Cardiac septum (tissue), 1 donor: ENCODE measurements at places on chromosomes 11 and 22. TPM values are rescaled to one million over a fixed set of nuclear protein-coding genes. Genes with fewer than 3 reads are reported as not detected.
A peak's percentile ranks its signal among the peaks of the same experiment; 100 is the strongest.

The ACTN3 gene
- 0.11 TPM for total RNA-seq

DNA sequence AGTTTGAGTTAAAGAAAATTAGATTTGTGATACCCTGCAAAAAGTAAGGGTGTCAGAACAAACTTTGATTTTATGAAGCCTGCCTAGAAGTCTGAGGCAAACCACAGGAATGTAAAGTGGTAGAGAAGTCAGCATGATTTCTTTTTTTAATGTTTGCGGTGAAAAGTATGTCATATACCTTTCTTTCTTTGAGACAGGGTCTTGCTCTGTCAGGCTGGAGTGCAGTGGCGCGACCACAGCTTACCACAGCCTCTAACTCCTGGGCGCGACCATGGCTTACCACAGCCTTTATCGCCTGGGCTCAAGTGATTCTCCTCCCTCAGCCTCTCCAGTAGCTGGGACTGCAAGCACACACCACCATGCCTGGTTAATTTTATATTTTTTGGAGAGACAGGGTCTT lies 4.7 kb downstream of the API5 start:
- DNase-seq: no peak

- no peak for DNase-seq
Measured at GRCh38 chr22:34761111-34761510, 304.8 kb upstream of the ISX start.

- no peak for DNase-seq
Measured at GRCh38 chr11:108402241-108402640, 65.1 kb downstream of the C11orf65 start.

GRCh38 chr11:109383306-109383705 lies 38.7 kb upstream of the C11orf87 start:
- no peak for DNase-seq

DNA sequence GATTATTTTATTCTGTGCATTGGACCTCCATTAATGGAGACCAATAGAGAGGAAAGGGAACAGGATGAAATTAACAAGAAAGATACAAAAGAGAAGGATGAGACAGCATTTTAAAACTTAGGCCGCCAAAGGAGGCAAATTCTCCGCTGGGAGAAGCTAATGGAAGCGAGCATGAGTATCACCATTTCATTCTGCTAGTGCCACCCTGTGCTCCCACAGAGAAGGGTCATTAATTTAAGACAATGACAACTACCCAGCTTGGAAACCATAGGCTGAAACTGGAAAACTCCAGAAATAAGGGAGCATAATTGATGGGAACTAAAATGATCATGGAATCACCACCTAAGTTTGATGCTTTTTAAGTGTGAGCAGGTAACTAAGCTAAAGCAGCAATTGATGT lies 69.2 kb downstream of the SLC36A4 start:
- no peak for DNase-seq

DNA sequence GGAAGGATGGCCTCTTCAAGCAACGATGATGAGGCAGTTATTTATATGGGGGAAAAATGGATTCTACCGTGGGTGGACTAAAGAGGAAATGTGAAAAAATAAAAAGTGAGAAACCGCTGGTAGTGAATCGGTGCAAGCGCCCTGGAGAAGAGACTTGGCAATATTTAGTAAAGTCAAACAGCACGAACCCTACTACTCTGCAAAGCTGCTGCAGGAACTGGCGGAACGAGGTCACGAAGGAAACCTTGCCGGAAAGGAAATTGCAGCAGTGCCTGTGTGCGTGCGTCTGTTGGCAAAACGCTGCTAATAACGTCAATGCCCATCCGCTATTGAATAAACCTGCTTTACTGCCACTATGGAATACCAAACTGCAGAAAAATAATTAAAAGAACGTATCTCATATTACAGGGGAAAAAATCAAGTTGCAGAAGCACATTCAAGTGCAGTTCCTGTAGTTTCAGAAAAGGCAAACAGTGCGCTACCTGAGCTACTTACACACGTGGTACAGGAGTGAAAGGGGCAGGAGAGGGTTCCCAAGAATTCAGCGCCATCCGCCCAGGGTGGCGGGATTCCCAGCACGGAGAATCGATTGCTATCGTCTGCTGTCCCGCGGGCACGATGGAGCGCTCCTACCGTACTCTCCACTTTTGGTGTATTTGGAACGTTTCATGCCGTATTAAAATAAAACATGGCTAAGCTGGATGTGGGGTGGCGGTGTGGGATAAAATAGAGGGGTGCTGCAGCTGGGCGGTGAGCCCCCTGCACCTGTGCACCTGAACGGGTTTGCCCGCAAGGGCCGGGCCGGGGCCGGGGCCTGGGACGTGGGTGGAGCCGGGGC lies 585 bp upstream of the NADSYN1 start:
- peak; percentile 79 for DNase-seq

DNA sequence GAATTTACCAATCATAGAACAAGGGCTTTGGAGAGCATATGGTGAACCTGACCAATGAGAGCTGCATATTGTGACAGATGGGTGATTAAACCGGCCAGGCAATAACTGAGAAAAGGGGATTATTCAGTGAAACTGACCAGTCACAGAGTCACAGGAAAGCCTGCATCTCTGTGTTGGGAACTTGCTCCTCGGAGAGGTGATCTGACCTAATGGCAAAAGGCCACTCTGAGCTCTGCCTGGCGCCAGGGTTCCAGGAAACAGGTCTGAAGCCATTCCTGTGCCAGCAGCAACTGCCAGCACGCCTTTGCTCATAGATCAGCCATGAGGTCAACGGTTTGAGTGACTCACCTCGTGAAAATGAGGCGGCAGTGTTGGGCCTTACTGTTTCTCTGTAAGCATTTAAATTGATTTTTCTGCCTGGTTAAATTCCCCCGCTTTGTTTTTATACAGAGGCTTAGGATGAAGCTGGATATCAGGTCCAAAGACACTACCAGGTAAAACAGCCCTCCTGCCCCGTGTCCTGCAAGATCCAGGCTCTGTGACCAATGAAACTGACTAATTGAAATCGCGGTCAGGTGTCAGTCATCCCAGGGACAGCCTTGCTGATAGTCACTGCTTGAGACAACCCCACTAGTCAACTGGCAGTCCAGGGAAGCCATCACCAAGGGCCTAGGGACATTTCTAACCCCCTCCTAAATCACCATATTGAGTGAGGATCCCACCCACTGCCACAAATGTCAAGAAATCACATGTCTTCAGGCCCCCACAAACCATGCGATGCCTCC lies 35.8 kb upstream of the MYOD1 start:
- DNase-seq: no peak

- no peak for DNase-seq
Measured at GRCh38 chr11:9060700-9061111, 30.7 kb downstream of the SCUBE2 start.

The UVRAG gene
- 13.9 TPM for total RNA-seq

DNA sequence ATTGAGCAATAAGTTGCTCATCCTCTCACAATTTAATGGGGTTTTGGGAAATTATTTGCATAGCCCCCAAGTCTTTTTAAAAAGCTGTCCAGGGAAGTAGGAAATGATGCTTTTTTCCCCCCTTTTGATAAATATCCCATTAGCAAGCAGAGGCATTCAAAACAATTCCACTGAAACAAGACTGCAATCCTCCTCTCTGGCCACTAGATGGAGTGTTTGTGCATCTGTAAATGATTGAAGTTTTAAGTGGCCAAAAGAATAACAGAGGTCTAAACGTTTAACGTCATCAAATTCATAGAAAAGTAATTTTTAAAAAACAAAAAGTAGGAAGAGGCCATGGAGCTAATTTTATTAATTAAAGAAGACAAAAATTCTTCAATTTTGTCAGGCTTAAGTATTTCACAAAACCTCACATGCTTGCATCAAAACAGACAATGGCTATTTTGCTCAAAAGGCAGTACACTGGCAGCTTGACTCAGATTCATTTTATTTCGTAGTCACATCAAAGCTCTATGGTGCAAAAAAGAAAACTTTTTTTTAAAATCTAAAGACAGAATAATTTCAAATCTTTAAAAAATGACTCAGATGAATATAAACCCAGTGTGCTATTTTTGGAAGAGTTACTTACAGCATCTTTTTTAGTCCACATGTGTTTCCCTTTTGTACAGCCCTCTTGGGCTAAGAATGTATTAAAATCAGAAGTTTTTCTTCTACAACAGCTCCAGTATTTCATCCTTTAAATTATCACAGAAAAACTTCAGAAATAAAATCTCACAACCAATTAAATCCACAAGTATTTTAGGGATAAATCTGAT lies 17.8 kb downstream of the CHORDC1 start:
- DNase-seq: no peak

The FOSL1 gene
- total RNA-seq: 2.0 TPM

- no peak for DNase-seq
Measured at GRCh38 chr11:96162816-96163499, 180.0 kb downstream of the MAML2 start.

DNA sequence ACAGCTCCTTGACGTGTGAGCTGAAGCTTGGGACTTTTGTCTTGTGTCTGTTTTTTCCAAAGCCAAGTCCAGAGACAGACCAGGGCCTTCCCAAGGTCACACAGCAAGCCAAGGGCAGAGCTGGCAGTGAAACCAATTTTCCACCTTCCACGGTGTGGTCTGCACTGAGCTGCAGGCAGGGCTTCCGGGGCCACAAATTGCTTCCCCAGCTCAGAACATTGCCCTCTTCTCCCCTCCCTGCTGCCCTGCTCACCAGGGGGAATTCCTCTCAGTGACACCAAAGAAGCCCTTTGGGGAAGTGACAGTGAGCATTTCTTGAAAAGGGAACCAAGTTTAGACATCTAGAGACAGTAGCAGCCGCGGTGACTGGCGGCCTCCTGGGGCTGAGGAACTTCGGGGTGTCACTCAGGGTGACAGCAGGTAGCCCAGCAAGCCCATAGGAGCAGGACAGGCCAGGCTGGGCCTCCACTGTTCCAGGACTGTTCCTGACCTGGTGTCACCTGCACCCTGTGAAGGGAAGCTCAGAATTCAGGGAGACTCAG lies 9.2 kb downstream of the FXYD2 start:
- no peak for DNase-seq

The SAA1 gene
- total RNA-seq: 1.5 TPM

The GLYATL2 gene
- 0.27 TPM for total RNA-seq

The OR5J2 gene
- total RNA-seq: not detected

DNA sequence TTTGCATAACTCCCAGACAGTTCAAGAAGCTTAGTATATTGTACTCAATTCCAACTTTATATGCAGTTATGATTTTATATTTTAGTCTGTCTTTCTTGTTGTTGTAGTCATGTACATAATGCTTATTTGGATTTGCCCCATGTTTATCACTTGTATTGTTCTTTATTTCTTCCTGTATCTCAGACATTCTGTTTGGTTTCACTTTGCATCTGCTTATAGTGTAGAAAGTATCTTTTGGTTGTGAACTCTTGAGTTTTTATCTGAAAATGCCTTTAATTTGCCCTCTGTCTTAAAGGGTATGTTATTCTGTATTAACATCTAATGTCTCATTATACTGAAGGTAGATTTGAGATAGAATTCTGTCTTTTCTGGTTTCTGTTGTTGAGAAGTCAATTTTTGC lies 275.4 kb downstream of the DYNC2H1 start:
- no peak for DNase-seq

The TENM4 gene
- 3.4 TPM for total RNA-seq

DNA sequence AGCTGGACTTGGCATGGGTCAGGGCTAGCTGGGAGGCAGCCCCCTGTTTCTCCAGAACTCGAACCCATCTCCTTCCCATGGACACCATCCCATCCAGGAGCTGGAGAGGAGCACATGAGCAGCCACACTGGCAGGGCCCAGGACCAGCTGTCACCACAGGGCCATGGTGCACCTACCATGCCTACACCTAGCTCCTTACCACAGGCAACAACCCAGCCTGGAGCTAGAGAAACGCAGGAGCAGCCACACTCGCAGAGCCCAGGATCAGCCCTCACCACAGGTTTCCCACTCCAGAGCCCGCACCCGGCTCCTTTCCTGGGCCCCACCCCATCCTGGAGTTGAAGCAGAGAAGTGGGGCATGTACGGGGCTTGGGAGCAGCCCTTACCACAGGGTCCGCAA lies 50.2 kb downstream of the GAB4 start:
- DNase-seq: no peak

- DNase-seq: no peak
Measured at GRCh38 chr11:126304457-126305075, 706 bp downstream of the DCPS start.

- no peak for DNase-seq
Measured at GRCh38 chr11:74418509-74418895, 20.3 kb upstream of the PGM2L1 start.

DNA sequence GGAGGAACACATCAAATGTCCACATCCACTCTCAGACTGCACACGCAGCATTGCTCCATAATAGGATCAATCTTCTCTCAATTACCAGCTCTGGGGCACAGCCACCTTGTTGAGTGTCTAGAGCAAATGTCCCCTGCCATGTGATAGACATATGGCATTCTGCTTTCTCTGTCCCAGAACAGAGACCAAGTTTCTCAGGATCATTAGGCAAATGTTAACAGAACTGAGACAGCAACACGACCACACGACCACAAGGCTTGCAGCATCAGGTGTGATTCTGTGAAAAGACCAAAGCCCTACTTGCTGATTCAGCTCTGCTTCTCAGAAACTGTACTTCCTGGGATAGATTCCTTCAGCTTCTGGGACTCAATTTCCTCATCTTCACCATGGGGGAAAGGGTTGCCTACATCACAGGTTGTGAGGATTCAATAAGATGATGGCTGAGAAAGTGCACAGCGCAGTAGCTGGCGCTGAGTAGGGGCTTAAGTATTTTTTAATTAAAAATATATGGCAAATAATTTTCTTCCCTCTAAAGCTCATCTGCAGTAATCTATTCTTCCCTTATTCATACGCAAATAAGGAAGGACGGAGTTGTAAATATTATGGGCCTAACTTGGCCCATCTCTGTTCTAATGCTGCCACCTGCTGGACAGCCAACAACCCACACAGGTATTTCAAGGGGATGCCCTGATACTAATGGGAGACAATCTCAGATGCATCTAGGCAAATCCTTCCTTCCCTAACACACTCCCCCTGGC lies 54.3 kb upstream of the USP47 start:
- DNase-seq: no peak

The HIC2 gene
- 1.9 TPM for total RNA-seq

DNA sequence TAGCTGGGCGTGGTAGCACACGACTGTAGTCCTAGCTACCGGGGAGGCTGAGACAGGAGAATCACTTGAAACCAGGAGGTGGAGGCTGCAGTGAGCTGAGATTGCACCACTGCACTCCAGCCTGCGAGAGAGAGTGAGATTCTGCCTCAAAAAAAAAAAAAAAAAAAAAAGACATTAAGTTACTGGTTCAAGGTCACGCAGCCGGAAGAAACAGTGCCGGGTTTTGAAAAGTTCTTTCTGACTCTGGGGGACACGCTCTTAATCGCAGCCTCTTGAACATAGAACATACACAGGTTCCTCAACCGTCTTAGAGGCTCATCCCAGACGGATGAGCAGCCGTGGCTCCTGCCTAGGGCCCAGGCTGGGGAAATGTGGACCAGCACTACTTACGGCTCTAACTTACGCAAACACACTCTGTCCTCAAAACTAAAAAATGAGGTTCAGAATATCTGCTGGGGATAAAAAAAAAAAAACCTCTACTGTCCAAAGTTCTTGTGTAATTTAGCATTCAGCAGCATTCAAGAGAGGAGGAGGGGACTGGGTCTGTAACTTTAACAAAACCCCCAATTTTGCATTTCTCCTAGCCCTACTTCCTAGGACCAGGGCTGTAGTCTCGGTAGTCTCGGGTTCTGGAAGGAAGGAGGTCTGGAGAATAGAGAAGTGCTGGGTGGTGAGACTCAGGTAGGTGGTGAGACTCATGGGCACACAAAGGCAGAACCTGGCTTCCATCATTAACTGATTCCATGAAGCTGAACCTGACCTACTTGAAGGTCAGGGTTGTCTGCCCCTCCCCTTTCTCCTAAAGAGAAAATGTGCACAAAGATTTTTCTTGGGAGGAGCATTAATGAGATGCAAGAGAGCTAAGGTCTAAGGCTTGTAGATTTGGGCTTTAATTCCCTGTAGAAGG lies 6.0 kb downstream of the SPTBN2 start:
- no peak for DNase-seq

GRCh38 chr11:123363556-123363955 lies 66.5 kb upstream of the GRAMD1B start:
- no peak for DNase-seq
